Peyer's patch (tissue), 4 donors: ENCODE measurements at places on chromosomes 2 and 18.
A peak's percentile ranks its signal among the peaks of the same experiment; 100 is the strongest.

- no peak for DNase-seq
Measured at GRCh38 chr2:134581877-134582546, 136.8 kb downstream of the TMEM163 start.

- DNase-seq, result no peak
Measured at GRCh38 chr18:54020156-54020745, 204.2 kb downstream of the MBD2 start.

DNA sequence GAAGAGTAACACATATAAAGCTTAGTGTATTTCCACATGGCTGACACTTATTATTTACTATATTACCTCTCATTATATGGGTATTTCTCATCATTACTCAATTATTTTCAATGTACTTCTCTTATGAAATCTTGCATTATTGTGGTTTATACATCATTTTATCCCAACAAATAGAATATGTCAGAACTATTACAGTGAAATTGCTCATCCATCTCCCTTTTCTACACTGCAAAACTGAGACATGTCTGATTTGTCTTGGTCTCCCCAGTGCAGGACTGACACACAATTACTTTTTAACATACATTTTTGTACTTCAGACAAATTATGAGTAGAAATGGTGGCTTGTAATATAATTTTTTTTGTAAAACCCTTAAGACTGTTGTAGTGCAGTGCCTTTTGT is 600.9 kb downstream of the PLCL1 start:
- no peak for DNase-seq

DNA sequence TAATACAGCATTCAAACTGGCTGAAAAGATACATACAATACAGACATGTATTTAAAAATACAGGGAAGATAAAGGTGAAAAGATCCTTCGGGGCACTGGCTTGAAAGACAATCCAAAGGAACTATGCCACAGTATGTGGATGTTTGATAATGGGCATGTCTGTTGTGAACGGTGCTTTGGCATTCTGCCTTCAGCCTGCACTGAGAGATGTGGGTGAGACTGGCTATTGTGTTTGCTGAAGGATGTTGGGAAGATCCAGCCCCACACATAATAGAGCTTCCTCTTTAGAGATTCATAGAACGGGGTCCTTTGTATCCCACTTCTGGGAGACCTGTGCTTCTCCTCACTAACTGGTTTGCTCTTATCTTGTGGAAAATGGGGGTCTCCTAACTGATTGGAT is 65.1 kb upstream of the CXCR4 start:
- DNase-seq, result no peak

GRCh38 chr2:29606104-29607037 is 315.0 kb downstream of the ALK start:
- DNase-seq, result no peak

GRCh38 chr2:240921311-240921994 is 15.3 kb downstream of the CROCC2 start:
- peak; percentile 48 for DNase-seq

DNA sequence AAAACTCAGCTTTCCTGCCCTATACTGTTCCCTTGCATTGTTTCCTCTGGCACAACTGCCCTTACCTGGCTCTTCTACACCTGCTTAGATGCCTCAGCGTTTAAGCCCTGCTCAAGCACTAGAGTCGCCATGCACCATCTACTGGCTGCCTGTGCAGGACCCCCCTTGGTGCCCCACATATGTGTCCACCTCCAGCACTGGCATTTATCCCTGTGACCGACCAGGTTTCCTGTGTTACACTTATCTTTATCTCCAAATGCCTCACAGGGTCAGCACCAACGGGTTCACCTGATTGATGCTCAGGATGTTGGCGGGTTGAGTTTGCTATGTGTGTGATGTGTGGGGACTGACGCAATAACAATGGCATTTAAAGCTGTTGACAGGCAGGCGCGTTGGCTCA is 177.5 kb downstream of the TMEM18 start:
- DNase-seq, result no peak

- DNase-seq, result no peak
Measured at GRCh38 chr2:17101091-17101490, 417.1 kb downstream of the RAD51AP2 start.

GRCh38 chr18:48727681-48728080 is 188.8 kb downstream of the CTIF start:
- DNase-seq, result no peak

DNA sequence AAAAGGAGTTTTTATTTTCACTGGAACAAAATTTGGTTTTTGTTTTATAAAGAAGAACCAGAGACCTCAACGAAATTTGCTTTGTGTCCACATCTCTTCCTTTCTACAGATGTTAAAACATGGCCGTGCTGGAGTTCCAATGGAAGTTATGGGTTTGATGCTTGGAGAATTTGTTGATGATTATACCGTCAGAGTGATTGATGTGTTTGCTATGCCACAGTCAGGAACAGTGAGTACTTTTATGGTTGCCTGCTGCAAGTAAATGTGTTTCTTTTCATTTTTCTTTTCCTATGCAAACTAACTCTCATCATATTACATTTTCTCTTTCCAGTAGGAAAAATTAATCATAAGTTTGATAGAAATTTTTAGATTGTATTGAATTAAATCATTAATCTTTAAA is 48.4 kb upstream of the TBR1 start:
- DNase-seq, result no peak

DNA sequence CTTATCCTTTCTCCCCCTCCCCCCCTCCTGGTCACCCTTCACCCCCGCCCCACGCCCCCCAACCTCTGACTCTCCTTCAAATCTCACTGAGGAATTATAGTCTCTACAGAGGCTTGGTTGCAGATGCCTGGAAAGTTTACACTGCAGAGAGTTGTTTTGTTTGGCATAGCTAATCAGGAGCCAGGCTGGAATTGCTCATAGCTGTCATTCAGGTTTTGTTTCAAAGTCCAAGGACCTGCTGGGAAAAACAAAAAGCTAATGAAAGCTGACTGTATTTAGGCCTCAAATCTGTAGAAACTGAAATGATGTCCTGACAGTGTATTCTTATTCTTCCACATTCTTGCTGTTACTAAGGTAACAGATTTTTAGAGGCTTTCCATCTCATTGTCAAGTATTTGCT is 22.6 kb downstream of the GREB1L start:
- DNase-seq, result no peak

GRCh38 chr2:131014141-131014540 is 79.1 kb downstream of the FAM168B start:
- DNase-seq, result no peak

DNA sequence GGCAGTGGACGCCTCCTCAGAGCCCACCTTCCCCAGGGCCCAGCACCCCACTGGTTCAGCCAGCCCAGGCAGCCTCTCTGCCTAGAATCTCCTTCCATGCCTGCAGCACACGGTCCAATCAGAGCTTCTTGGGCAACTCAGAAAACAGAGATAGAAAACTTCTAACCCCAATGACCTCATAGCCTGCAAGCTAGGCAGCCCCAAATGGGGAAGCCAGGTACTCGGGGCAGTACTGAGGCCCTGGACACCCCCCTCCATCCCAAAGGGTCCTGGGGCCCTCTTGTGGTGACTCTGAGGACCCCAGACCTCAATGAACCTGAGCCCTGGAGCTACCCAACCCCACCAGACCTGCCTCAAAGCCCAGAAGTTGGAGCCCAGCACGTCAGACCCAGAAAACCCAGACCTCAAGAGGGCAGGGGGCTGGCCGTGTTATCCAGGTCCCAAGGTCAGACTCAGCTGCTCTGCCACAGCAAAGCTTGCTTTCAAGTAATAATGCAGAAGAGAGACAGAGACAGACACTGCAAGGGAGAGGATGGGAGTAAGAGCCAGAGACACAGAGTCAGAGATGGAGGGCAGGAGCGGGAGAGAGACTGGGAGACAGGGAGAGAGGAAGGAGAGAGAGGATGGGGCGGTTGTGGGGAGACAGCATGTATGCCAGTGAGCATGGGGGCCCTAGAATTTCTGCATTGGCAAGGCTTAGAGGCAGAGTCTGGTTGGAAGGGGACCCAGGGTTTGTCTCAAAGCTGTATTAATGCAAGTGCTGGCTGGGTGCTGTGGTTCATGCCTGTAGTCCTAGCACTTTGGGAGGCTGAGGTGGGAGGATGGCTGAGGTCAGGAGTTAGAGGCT is 28.2 kb downstream of the SERTAD2 start:
- DNase-seq, result peak; percentile 36

- DNase-seq, result no peak
Measured at GRCh38 chr2:76391678-76392077, 681.0 kb upstream of the GCFC2 start.

GRCh38 chr18:23512641-23513040 is 9.3 kb downstream of the RMC1 start:
- DNase-seq, result no peak

GRCh38 chr2:55112229-55113031 is 62.2 kb upstream of the RTN4 start:
- no peak for DNase-seq

DNA sequence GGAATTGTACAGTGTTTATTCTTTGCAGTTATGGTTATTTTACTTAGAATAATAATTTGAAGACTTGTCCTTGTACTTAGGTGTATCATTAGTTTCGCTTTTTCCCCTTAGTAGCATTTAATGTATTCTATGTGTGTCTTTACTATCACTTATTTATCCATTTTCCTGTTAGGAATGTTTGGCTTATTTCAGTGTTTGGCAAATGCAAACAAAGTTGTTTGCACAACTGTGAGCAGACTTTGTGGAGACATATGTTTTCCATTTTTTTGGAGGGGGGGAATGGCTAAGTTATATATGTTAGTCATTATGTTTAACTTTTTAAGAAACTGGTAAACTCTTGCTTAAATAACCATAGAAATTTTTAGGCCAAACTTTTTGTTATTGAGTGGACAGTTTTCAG is 447.7 kb downstream of the SOX11 start:
- no peak for DNase-seq

- peak; percentile 65 for DNase-seq
Measured at GRCh38 chr18:79964330-79965118, at the start of gene HSBP1L1. TSS of gene HSBP1L1 (plus strand) at chr18:79964643. CDS start at chr18:79964736, 93 bp downstream.

DNA sequence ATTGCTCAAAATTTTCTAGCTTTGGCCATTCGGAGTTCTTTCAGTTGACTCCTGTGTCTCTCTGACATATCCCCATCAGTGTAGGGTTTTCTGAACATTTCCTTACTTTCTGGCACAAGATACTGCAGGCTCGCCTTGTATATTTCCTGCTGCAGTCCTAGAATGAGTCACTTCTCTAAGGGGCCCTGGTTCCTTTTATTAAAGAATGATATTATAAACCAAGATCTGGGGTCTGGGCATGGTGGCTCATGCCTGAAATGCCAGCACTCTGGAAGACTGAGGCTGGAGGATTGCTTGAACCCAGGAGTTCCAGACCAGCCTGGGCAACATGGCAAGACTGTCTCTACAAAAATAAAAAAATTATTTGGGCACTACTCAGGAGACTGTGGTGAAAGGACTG is 3.0 kb upstream of the RPL37A start:
- DNase-seq, result no peak

GRCh38 chr2:113010088-113010487 is 4.8 kb downstream of the IL36A start:
- DNase-seq, result no peak

- no peak for DNase-seq
Measured at GRCh38 chr2:188522517-188522916, 230.8 kb downstream of the GULP1 start.

DNA sequence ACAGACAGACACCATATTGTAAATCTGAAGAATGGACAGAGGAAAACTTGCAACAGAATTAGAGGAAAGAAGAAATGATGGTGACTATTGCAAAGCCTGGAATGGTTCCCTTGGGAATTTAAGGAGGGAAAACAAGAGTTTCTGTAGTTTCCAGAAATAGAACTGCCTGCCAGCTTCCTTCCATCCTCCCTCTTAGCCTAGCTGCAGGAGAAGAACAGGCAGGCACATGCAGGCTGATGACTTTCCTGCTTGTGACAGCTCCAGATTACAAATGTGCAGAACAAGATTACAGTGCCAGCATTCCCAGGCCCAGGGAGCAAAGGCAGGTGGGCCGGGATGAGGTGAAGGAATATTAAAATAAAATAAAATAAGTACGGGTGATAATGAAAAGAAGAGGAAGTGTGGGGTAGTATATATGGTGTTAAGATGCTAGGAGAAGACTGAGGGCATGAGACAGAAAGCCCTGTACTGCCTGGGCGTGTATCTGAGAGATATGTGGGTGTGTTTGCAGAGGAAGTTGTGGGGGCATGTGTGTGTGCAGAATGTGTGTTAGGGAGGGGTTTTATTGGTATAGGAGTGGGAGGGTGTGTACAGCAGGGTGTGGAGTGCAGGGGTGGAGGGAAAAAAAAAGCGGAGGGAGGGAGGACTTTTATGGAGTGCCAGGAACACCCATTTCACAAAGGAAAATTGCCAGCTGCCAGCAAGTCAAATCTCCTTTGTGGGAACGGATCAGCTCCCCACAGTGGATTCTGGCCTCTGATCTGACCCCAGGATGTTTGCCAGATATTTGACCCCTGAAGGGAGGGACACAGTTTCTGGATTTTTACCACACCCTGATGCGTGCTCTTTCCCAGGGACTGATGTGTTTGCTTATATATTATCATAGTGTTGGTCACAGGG is 43.9 kb upstream of the NEMP2 start:
- peak; percentile 70 for DNase-seq

DNA sequence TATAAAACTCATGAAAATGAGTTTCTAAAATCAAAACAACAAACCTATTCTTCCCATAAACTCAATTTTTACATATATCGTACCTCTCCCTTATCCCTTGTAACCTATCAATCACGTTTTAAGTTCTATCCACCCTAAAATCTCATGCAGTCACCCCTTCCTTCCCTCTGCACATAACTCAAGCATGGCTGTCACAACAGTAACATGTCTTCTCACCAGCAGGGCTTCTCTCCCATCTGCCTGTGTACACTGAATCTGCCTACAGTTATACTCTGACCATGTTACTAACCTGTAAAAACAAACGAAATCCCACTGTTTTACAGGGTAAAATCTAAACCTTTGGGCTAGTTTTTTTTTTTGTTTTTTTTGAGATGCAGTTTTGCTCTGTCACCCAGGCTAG is 68.2 kb downstream of the MAP4K3 start:
- no peak for DNase-seq

GRCh38 chr2:240565333-240566202 is 2.7 kb upstream of the RNPEPL1 start:
- peak; percentile 94 for DNase-seq

GRCh38 chr2:113278073-113278741 is 514 bp downstream of the PAX8 start:
- DNase-seq, result no peak

DNA sequence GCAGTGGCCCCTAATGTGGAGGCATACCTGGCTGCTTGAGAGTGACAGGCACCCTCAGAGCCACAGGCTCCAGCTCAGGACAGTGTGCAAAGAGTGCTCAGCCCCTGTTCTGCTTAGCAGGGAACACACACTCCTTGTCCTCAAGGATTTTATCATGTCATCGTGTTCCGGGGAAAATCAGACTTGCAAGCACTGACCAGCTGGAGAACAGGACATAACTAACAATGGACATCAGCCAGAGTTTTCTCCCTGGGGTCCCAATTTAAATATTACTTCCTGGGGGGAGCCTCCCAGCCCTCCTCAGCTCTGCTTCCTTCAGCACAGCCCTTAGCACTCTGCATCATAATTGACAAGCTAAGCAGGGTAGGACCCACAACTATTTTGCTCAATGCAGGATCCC is 175.4 kb upstream of the ACAA2 start:
- DNase-seq, result no peak
